Lung (tissue), 17 donors: ENCODE measurements at places on chromosomes 3 and 15. TPM values are rescaled to one million over a fixed set of nuclear protein-coding genes. Genes with fewer than 3 reads are reported as not detected.

BSN gene
- 0.68 TPM for total RNA-seq

DNA sequence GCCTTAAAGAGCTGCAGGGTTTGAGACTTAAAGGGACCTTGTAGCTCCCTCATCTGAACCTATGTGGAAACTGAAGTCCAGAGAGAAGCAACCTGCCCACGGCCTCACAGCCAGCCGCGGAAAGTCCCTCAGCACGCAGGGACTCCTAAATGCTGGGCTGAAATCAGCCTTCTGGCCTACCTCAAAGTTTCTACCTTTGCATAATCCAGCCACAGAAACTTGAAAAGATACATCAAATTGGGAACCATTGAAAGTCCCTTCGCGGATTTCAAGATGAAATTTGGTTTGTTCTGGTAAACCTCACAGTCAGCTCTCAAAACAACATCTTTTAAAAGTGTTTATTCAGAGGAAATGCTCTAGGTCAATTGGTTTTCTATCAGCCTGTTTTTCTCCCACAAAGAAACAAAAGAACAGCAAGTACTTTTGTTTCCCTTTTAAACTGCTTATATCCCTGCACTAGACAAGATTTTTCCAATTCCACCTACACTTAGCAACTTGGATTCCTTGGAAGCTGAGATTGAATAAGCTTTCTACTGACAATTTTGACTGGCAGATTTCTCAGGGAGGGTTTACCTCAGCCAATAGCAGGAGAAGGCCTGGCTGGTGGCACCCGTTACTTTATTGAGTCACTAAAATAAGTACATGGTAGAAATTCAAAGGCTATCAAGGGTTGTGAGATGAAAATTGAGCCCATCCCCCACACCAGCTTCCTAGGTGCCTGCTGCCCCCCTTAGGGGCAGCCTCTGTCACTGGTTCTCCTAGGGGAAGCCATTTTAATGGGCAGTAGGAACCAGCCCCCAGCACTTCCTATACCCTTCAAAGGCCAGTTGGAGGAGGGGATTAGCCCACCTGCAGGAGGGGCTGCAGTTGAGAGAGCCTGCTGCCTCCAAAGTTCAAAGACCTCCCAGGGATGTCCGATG is 171.2 kb downstream of the ADAMTS17 start:
- no peak overlapping the region for H3K4me3 ChIP-seq
- no peak overlapping the region for H3K27ac ChIP-seq
- H3K36me3 ChIP-seq, result no peaks in the 10 kb centered on the region
- H3K27me3 ChIP-seq, result no peaks in the 10 kb centered on the region
- DNase-seq, result no peak

DNA sequence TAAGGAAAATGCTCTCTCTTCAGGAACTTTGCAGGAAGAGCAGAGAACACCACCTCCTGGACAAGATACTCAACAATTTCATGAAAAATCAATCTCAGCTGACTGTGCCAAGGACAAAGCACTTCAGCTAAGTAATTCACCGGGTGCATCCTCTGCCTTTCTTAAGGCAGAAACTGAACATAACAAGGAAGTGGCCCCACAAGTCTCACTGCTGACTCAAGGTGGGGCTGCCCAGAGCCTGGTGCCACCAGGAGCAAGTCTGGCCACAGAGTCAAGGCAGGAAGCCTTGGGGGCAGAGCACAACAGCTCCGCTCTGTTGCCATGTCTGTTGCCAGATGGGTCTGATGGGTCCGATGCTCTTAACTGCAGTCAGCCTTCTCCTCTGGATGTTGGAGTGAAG is 200.5 kb downstream of the AKAP13 start:
- no peak overlapping the region for H3K4me3 ChIP-seq
- no peaks in the 10 kb centered on the region for H3K36me3 ChIP-seq
- no peaks in the 10 kb centered on the region for H3K27me3 ChIP-seq
- peaks cover 4% of the 10 kb centered on the region for H3K4me1 ChIP-seq

GRCh38 chr15:85837011-85837433 is 42.3 kb upstream of the KLHL25 start:
- H3K36me3 ChIP-seq, result no peaks in the 10 kb centered on the region
- DNase-seq, result no peak
- no peaks in the 10 kb centered on the region for H3K27me3 ChIP-seq
- peaks cover 4% of the 10 kb centered on the region for H3K4me1 ChIP-seq

- H3K27me3 ChIP-seq, result peaks cover under 1% of the 10 kb centered on the region
- H3K27ac ChIP-seq, result no peak overlapping the region
- H3K4me3 ChIP-seq, result no peak overlapping the region
- no peaks in the 10 kb centered on the region for H3K4me1 ChIP-seq
Measured at GRCh38 chr3:187286467-187287059, 5.0 kb downstream of the MASP1 start.

GRCh38 chr15:90960298-90961091 is 5.8 kb downstream of the RCCD1 start:
- H3K27ac ChIP-seq, result no peak overlapping the region
- H3K27me3 ChIP-seq, result no peaks in the 10 kb centered on the region
- DNase-seq, result no peak
- H3K4me1 ChIP-seq, result peaks cover 8% of the 10 kb centered on the region
- H3K4me3 ChIP-seq, result no peak overlapping the region

DNA sequence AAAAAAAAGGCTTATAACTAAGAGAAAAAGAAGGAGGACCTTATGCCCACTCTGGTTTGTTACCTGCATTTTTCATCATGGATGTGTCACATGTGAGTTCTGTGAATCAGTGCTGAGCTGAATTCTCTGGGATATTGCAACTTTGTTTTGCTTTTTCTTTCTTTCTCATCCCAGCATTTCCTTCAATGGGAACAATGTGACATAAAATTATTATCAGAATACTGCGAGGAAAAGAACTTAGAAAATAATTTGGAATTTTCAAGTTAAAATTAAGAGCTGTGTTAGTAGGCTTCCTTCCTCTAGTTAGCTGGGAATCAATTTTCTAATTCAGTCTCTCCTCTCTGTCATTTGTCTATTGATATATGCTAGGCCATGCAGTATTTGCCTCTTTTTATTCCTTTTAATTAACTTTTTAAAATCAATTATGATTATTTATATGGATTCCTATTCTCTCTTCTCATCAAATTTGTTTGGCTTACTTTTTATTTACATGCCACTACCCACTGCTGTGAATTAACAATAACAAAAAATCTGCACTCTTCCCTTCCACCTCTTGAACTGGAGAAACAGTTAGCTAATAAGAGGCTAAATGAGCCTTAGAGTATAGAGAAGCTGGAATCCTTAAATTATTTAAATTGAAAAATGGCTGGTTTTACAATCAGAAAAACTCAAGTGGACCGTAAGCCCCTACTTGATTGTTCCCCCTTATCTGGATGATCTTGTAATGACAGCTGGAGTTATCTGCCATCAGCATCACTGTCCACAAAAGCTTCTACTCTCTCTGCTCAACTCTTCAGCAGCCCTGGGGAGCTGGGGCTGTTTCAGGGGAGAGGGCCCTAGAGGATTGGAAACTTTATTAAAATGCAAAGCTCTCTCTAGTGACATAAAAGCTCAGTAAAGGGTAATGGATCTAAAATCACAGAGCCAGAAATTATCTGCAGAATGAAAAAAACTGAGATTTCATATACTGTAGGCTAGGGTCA is 95.3 kb upstream of the SOX2 start:
- no peak overlapping the region for H3K4me3 ChIP-seq
- H3K27ac ChIP-seq, result no peak overlapping the region
- no peaks in the 10 kb centered on the region for H3K36me3 ChIP-seq
- no peak for DNase-seq
- H3K4me1 ChIP-seq, result peaks cover 4% of the 10 kb centered on the region

DNA sequence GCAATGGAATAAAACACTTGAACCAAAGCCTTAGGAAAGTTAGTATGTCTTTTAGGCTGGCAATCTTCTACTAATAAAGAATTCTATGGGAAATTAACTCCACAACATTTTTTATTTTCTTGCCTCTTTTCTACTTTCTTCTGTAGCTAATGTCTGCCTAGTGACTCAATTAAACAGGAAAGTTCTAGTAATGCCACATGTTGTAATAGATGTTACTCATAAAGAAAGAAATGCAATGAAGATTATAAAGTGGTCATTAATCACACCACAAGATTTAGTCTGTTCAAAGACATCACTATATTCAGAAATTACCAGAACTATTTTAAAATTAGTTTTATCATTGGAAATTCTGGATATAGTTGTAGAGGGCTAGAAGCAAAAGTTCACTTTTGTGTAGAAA is 329.7 kb downstream of the SI start:
- DNase-seq, result no peak
- no peak overlapping the region for H3K27ac ChIP-seq
- H3K36me3 ChIP-seq, result no peaks in the 10 kb centered on the region
- no peaks in the 10 kb centered on the region for H3K27me3 ChIP-seq
- no peak overlapping the region for H3K4me3 ChIP-seq
- H3K4me1 ChIP-seq, result no peaks in the 10 kb centered on the region

- no peaks in the 10 kb centered on the region for H3K4me1 ChIP-seq
- H3K27me3 ChIP-seq, result no peaks in the 10 kb centered on the region
- H3K36me3 ChIP-seq, result no peaks in the 10 kb centered on the region
Measured at GRCh38 chr15:94670438-94671034, 439.2 kb downstream of the MCTP2 start.

- no peaks in the 10 kb centered on the region for H3K36me3 ChIP-seq
- H3K27me3 ChIP-seq, result no peaks in the 10 kb centered on the region
- DNase-seq, result peak; percentile 57
- H3K4me1 ChIP-seq, result no peaks in the 10 kb centered on the region
- no peak overlapping the region for H3K27ac ChIP-seq
Measured at GRCh38 chr3:52068055-52068571, 11.7 kb upstream of the DUSP7 start.

- no peaks in the 10 kb centered on the region for H3K4me1 ChIP-seq
- no peak overlapping the region for H3K4me3 ChIP-seq
- no peak overlapping the region for H3K27ac ChIP-seq
- no peak for DNase-seq
- no peaks in the 10 kb centered on the region for H3K36me3 ChIP-seq
Measured at GRCh38 chr15:42375252-42375651, 16.0 kb downstream of the CAPN3 start.

DNA sequence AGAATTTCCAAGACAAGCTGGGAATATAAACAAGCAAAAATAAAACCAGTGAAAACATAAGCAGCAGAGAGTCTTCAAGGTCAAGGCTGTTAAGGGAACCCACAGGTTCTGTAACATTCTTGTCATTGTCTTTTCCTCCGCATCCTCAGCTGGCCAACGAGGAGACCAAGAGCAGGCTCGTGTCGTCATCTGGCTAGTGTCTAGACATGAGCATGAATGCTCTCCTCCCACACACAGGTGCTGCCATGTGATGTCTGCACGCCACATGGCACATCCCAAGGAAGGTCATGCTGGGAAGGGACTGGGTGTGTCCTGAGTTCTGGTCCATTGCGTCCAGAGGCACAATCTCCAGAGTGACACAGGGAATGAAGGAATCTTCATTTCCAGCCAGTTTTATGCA is 156.2 kb downstream of the POLR2M start:
- no peak for DNase-seq
- H3K4me3 ChIP-seq, result no peak overlapping the region
- no peaks in the 10 kb centered on the region for H3K4me1 ChIP-seq
- no peaks in the 10 kb centered on the region for H3K36me3 ChIP-seq

DNA sequence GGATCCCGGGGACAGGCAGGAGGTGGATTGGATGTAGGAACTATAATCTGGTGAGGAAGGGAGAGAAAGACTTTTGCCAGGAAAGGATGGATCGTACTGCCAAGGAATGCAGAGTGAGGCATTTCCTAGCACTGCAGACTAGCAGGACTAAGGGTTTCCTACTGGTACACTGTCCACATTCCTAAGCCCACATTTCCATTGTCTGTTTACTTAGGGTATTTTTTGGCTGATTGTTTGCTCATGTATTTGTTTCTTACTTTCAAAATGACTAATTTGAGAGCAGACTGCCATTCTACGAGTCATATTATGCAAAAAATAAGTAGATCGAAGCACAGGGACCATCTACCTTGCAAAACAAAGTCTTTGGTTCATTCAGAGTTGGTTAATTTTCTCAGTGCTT is 1029.5 kb upstream of the NR2F2 start:
- no peaks in the 10 kb centered on the region for H3K27me3 ChIP-seq
- DNase-seq, result no peak
- peaks cover 4% of the 10 kb centered on the region for H3K4me1 ChIP-seq
- no peaks in the 10 kb centered on the region for H3K36me3 ChIP-seq

- no peak overlapping the region for H3K27ac ChIP-seq
- no peaks in the 10 kb centered on the region for H3K27me3 ChIP-seq
- no peak for DNase-seq
- H3K36me3 ChIP-seq, result no peaks in the 10 kb centered on the region
Measured at GRCh38 chr3:169118666-169119370, 544.7 kb downstream of the MECOM start.

DNA sequence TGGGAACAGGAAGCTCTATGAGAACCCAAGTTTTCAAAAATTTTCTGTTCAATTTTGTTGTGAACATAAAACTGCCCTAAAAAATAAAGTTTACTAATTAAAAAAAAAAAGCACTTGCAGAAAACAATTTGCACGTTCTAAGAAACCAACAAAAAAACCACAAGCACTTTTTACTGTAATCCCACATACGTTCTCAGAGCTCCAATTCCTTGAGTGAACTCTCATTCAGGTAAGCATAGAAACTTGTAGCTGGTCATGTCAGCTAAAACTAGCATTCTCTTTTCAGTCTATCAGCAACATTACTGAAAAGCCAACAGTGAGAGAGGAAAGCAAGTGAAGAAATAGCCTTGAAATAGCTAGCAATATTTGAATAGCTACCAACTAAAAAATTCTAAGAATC is 11.5 kb upstream of the TMF1 start:
- no peaks in the 10 kb centered on the region for H3K27me3 ChIP-seq
- no peak overlapping the region for H3K4me3 ChIP-seq
- no peak for DNase-seq

GRCh38 chr3:30637310-30638219 is 31.2 kb downstream of the TGFBR2 start:
- no peaks in the 10 kb centered on the region for H3K4me1 ChIP-seq
- DNase-seq, result no peak
- H3K27me3 ChIP-seq, result no peaks in the 10 kb centered on the region
- H3K4me3 ChIP-seq, result no peak overlapping the region

GRCh38 chr15:78345396-78346125 is 5.4 kb downstream of the CRABP1 start:
- no peak for DNase-seq
- peaks cover 17% of the 10 kb centered on the region for H3K27me3 ChIP-seq
- no peaks in the 10 kb centered on the region for H3K36me3 ChIP-seq
- no peak overlapping the region for H3K27ac ChIP-seq
- H3K4me3 ChIP-seq, result no peak overlapping the region
- H3K4me1 ChIP-seq, result peaks cover 16% of the 10 kb centered on the region

GRCh38 chr3:59273976-59274375 is 224.2 kb upstream of the CFAP20DC start:
- no peaks in the 10 kb centered on the region for H3K4me1 ChIP-seq
- no peak for DNase-seq
- H3K36me3 ChIP-seq, result no peaks in the 10 kb centered on the region
- H3K27me3 ChIP-seq, result no peaks in the 10 kb centered on the region
- no peak overlapping the region for H3K27ac ChIP-seq
- no peak overlapping the region for H3K4me3 ChIP-seq

- no peaks in the 10 kb centered on the region for H3K36me3 ChIP-seq
- no peak for DNase-seq
- no peak overlapping the region for H3K4me3 ChIP-seq
Measured at GRCh38 chr3:43249405-43249804, 36.9 kb upstream of the SNRK start.

PLIN1 gene
- 0.55 TPM for total RNA-seq
